ENCODE measurements at places on chromosomes 7 and 10.

GRCh38 chr10:71963351-71964097, 671 bp upstream of the CHST3 start:
- DNase-seq = no peak

GRCh38 chr7:50768485-50769474, 13.9 kb downstream of the GRB10 start:
- DNase-seq = no peak

DNA sequence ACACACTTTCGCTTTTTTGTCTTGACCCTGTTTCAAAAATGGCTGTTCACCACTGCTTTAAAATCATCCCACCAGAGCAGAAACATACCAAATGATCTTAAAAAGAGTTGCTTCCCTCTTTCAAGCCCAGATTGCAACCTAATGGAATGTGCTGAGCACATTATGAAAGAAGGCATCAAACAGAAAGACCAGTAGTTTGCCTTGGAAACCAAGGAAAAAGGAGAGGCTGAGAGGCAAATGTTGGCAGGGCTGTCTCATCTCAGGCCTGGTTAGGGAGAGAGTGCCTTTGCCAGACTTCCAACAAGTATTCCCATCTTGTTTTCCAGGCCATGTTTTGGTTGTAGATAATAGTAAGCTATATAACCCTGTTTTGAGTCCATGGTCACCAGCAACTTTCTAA, 64.3 kb downstream of the ABCB4 start:
- no peak for DNase-seq

DNA sequence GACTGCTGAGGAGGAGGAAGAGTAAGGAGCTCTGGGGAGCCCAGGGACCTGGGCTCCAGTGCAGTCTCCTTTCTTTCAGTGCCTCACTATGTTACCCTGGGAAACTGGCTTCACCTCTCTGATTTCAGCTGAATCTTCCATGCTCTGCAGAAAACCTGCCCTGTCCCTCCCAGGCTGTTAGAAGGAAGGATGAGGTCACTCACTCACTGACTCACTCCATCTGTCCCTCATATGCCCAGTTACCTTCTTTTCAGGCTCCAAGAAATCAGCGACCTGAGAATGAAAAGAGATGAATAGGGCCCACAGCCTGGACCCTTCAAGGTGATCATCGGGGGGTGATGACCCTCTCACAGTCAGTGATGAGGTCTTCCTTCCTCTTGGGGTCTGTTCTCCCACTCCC, 481 bp downstream of the SFTPA2 start:
- DNase-seq = no peak

DNA sequence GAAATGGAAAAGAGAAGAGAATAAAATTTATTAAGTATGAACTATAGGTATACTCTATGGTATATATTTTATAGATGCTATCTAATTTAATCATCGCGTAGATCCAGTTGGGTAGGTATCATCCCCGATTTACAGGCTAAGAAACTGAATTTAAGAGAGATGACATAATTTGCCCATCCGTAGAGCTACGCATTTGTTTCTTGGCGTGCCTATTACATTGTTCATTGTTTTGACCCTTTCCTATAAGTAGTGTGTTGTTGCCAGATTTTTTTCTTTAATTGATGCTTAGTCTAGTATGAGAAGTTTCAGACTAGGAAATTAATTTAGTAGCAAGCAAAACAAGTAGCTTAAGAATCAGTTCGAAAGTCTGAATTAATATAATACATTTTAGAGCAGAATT, 205.7 kb upstream of the NPSR1 start:
- no peak for DNase-seq

GRCh38 chr7:94511718-94512117, 2.1 kb downstream of the CASD1 start:
- DNase-seq = no peak

- DNase-seq = no peak
These were observed 58.0 kb upstream of the CAV2 start for GRCh38 chr7:116441534-116441933.

GRCh38 chr10:102112210-102112817, 7.9 kb downstream of the LDB1 start:
- no peak for DNase-seq
